Dermis blood vessel endothelial cell (primary cell): ENCODE measurements at places on chromosomes 2 and 18. TPM values are rescaled to one million over a fixed set of nuclear protein-coding genes. Genes with fewer than 3 reads are reported as not detected.

RNF25 gene
- 21.1 and 35.7 TPM in 2 replicates for total RNA-seq

ERMN gene
- total RNA-seq: not detected in 2 replicates

HOXD1 gene
- 11.2 and 15.4 TPM in 2 replicates for total RNA-seq

KIF3C gene
- total RNA-seq: 12.6 and 23.3 TPM in 2 replicates

GALNT5 gene
- total RNA-seq: under 0.01 and 0.09 TPM in 2 replicates

FSIP2 gene
- total RNA-seq: 0.05 and 0.17 TPM in 2 replicates
